ENCODE measurements at places on chromosomes 6 and 20.

GRCh38 chr6:37884548-37884947, 65.0 kb downstream of the ZFAND3 start:
- no peak for DNase-seq

DNA sequence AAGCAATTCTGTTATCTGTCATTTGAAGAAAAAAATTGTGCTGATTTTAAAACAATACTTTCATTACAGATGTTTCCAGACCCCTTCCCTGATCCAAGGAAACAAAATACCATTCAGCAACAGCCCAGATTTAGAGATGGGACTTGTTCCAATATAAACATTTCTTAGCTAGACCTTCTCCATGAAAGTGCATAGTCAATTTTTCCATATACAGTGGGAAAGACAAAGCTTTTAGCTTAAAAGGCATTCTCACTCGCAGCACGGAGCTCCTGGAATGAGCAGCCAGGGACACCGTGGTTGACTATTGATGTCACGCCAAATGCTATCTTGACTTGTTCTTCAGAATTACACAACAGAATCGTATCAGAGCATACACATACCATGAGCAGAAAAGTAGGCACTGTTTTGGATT, 21.5 kb downstream of the LAMA4 start:
- DNase-seq: peak; percentile 85

- no peak for DNase-seq
Observed at GRCh38 chr6:134230087-134230700, 87.7 kb downstream of the SGK1 start.

DNA sequence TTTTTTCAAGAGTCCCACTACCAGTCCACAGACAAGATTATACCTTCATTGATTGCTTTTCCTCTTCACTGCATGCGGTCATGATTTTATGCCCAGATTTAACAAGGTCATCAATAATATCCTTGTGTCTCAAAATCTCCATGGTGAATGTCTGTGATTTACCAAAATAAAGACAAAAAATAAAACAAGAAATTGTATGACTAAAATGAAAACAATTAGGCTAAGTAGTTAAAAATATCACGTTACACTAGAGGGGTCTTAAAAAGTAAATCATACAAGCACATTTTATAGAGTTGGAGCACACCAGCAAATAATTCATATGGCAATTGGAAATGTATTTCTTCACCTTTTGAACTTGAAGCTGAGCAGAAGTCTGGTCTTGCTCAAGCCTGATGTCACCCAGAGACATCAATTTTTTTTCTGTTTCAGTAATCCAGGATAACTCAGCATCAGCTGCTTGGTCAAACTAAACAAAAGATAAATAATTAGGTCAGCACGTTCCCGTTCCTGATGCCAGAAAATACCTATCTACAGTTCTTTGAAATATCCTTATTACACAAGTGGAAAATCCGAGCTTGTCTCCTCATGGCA, 125.4 kb downstream of the DST start:
- DNase-seq: no peak

DNA sequence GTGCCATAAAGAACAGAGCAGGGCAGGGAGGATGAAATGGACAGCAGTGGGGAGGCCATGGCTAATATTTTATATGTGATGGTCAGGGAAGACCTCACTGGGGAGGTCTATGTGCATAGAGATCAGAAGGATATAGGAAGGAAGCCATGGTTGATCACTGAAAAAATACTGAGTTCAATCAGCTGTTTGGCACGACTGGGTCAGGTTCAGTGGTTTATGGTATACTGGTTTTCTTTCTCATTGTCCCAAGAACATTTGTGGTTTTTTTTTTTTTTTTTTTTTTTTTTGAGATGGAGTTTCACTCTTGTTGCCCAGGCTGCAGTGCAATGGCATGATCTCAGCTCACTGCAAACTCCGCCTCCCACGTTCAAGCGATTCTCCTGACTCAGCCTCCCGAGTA, 78.3 kb upstream of the TIAM2 start:
- DNase-seq: no peak

DNA sequence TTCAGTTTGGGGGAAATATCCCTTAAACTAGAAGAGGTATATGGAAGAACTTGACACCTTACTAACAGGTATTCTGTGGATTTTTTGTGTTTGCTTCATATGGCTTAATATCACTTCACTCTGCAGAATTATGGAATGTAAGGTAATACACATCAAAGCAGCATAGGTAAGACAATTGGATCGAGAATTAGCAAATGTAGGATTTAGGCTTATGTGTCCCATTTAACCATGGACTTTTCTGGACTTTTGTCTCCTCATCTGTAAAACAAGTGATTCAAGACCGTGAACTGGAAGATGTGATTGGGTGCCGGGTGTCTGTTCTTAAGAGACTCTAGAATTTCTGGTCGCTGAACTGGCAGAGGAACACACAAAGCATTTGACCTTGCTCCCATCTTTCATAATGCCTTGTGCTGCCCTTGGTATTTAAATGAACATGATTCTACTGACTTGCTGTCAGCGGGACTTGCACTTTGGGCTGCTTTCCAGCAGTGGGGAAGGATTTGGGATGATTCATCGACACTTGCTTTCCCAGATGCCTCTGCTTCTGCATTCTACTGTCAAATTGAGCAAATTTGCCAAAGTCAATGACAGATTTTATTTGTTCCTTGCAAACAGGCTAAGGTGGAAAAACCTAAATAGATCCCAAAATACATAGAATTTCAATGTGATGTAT, 199.8 kb downstream of the PLCB1 start:
- peak; percentile 32 for DNase-seq

Data from muscle of back (tissue), 13 donors.